ENCODE measurements at places on chromosomes 4 and X. TPM values are rescaled to one million over a fixed set of nuclear protein-coding genes. Genes with fewer than 3 reads are reported as not detected.

DNA sequence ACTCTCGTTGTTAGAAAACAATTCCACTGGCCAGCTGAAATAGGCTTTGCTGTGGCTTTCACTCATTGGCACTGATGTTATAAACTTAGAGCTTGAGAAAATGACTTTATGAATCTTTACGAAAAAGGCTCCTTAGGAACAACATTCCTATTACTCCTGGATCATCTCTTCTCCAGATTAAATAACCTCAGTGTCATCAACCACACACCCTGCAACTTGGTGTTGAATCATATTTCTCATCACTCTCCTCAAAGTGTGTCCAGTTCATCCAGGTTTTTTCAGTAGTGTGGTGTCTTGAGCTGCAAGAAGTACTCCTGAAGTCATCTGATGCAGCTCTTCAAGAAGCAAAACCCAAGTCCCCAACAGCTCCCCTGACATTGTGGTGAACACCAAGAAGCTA lies 28.1 kb upstream of the ANOS1 start:
- no peak for DNase-seq

DNA sequence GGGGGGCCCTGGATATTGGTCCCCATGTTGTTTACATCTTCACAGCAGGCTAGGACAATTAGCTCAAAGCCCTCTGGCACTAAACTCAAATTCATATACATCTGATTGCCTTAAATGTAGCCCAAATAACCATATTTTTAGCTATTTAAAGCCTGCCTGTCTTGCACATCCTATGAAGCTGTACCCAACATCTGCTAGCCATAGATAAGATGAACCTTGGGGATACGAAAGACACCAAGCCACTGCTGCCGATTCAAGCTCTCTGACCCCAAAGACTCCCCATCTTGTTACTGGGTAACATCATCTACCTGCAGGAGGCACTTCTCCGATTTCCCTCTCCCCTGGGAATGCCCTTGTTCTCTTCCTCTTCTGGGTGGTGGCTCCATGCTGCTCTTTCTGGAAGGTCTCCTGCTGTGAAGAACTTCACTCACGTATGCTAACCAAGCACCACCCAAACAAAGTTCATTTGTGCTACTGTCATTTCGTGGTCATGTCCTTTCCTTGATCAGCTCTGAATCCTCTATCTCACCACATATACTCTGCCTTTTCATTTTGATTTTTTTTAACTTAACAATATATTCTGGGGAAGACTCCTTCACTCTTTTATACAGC lies 107.7 kb upstream of the ATXN3L start:
- no peak for DNase-seq

DNA sequence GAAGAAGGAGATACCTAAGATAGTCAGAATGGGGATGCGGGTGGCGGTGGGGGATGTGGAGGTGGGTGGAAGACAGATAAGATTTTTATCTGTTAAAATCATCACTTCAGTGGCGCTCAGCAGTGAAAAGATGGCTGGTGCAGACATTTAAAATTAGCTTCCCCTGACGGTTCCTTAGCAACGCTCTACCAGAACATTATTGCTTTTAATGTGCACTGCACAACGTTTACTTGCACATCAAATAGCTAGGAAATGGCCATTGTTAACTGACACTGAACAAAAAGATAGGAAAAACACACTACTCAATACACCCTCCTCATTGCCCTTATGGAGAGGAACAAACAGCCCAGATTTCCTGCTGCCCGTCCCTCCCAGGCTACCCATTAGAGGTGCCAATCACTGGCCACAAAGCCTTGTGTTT lies 61.0 kb upstream of the FTHL17 start:
- no peak for DNase-seq

DNA sequence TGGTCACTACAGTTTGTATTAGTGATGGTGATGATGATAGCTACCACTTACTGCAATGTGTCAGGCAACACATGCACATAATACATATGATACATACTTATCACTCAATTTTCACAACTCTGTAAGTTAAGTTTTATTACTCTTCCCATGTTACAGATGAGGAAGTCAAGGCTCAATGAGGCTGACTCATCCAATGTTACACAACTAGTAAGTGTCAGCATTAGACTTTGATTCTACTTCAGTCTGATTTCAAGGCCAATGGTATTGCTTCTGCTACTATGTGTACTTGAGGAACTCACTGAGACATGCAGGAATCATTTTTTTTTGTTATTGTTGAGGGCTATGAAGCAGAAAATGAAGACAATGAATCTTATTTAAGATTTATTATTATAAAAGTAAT lies 96.4 kb upstream of the TRPC5OS start:
- DNase-seq: no peak

DNA sequence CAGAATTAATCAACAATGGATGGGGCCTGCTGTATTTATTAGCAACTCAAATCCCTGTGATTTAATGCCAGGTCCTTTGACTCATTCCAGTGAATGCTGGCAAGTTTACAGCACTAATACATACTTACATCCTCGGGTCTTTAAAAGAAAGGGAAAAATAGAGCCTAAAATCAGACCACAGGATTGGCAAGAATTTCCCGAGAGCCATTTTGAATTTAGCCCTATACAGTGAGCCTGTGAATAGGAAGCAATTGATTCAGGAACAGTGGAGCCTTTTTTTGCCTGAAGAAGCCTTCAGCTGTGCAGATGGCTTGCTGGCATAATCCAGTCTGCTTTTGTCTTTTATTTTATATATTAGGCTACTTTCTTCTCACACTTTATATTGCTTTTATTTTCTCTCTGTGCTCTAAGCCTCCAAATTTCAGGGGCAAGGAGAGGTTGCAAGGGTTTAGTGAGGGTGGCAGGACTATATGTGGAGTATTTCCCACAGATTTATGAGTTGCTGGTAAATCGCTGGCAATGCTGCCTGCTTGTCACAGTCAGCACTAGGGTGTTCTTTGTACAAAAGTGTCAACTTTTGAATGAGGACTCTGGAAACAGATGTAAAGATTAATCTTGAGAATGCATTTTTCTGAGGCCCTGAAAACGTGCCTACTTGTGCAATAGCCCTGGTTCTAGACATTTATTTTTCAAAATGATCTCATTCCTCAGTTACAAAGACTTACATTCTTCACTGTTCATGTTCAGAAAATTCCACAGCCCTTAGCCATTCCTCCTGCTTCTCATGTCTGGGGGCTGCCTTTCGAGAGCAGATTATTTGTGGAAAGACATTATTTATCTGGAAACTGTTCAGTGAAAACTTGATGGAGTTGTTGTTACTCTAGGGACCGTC lies 303.5 kb downstream of the SPRY1 start:
- no peak for DNase-seq

DNA sequence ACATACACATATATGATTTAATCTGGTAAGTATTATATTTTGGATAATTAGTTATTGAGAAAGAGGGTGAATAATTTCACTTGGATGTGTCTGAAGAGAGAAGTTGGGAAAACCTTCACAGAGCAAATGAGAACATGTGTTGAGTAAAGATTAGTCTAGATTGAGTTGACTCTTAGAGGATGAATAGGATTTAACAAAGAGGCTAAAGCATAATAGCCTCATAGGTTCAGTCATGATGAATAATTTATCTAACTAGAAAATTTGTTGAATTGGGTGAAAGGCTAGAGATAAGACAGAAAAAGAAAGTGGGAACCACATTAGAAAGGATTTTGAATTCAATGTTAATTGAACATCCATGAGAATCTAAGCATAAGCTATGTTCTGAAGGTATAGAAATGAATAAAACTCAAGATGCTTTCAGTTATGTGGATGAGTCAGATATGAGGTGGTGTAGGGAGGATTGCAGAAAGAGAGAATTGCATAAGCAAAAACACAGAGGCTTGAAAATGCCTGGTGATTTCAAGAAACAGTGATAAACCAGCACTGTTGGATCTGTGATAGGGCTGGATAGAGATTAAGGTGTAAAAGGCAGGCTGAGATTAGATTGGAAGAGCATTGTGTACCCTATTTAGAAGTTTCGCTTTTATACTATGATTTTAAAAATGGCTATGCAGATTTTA lies 207.6 kb upstream of the NR3C2 start:
- DNase-seq: no peak

GRCh38 chrX:104670051-104670450 lies 104.1 kb downstream of the IL1RAPL2 start:
- no peak for DNase-seq

- no peak for DNase-seq
Measured at GRCh38 chr4:30094887-30095286, 625.3 kb upstream of the PCDH7 start.

DNA sequence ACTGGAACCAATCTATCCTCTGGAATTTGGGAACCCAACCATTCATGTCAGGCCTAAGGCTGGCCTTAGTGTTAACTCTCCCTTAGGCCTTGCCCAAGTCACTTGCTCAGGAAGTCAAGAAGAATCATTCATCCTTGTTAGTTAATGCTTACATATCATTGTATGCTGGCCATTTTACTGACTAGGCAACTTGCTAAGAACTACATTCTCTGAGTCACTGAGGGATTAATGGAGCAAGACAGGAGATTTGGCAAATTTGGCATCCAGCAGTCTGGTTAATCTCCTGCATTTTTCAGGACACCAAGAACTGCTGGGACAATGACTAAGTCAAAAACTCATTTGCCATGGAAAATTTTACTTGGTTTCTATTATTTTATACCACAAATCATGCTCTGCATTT lies 115.8 kb upstream of the DDIT4L start:
- no peak for DNase-seq

DNA sequence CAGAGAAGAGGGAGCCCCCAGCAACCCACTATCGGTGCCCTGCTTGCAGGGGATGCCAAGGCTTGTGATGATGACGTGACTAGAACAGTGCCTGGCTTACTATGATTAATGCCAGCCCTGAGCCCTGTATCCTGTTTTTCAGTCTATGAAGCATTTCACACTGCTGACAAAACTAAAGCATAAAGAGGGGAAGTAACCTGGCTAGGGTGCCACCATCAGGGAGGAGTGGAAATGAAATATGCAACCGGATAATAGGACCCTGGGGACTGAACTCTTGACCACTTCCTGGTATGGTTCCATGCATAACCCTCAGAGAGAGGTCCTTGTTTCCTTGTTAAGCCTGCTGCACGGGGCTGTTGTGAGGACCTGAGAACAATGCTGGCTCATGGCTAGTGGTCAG lies 50.3 kb downstream of the MED28 start:
- DNase-seq: no peak

- no peak for DNase-seq
Measured at GRCh38 chr4:112739442-112739841, 102.5 kb downstream of the LARP7 start.

The MSN gene
- total RNA-seq: 256 TPM

The KLHL34 gene
- total RNA-seq: 1.1 TPM

The GAGE12E gene
- total RNA-seq: not detected

The USP17L17 gene
- not detected for total RNA-seq

The PAGE1 gene
- not detected for total RNA-seq

All from right atrium auricular region (tissue), 2 donors.